ENCODE measurements at places on chromosomes 13 and 19.

DNA sequence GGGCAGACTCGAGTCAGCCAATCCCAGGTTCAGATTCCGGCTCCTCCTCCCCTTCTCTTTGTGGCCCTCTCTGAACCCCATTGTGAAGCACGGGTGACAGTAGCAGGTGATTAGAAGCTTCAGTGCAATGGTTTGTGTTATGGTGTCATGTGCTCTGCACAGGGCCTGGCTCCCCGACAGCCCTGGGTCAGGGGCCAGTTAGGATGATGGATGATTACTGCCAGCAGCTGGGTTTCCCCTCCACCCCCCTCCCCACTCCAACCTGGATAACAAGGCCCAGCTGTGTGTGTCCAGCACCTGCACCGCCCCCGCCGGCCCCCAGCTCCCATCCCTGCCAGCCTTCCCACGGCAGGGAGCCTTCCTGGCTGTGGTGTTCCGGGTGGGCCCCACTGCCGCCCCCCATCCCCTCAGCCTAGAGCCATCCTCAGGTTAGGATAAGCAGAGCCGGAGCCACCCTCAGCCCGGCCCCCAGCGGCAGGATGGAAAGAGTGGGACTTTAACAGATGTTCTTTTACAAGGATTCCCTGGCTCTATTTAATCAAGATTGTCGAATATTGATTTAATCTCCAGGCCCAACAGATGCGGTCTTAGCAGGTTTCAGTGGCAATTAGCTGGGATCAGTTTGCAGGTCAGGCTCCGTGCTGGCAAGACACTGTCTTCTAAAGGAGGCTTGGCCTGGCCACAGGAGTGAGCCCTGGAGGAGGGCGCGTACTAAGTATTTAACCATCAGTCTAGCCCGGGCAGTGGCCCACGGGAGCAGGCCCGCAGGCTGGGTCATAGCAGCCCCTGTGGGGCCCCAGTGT, 156.2 kb downstream of the SIPA1L3 start:
- DNase-seq, result no peak

DNA sequence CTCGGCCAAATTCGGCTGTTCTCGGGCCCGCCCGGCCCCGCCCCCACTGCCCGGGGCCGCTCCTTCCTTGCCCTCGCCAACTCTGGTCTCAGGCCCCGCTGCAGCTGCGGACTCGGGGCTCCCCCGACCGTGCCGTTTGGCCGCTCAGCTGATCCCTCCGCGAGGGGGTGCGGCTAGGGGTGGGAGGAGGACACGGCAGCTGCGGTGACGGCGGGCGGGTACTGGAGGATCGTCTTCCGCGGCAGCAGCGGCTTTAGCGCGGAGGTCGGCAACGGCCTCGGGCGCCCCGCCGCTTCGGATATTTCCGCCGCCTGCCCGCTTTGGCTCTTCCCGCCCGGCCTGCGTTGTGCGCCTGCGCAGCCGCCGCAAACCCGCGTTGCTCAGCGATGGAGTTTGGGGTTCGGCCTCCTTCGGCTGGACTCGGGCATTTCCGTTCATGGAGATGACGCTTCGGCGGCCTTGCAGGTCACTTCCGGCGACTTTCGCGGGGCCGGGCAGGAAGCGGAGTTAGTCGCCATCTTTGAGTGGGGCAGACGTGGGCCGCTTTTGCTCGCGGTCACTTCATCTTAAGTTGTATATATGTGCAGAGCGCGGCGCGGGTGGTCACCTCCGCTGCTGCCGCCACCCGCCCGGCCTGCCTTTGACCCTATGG, 338 bp upstream of the UBE2M start:
- DNase-seq, result peak; percentile 94

- no peak for DNase-seq
Observed at GRCh38 chr13:103178986-103179943, 113.0 kb upstream of the SLC10A2 start.

- no peak for DNase-seq
Observed at GRCh38 chr19:1860042-1860775, 3.2 kb downstream of the KLF16 start.

GRCh38 chr19:40672038-40672437, 18.4 kb downstream of the NUMBL start:
- DNase-seq, result no peak

DNA sequence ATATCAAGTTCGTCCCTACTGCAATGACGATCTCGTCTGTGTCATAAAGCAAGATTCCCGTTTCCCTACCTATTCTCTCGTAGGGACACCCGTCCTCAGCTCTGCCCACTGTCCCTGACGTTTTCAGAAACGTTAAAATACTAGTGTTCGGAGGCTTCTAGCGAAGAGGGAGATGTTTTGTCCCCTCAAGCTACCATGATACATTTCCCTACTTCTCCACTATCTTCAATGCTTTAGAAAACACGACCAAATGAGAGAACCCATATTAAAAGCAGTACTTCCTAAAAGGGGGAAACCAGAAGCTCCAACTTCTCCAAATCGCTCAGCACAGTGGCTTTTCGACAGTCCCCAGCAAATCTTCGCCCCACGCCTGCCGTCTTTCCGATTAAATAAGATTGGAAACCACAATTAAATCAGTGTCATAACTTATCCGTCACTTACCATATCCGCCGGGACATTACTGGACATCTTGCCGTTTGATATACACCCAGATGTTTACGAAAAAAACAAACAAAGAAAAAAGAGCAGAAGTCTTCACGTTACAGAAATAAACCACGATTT, 1.3 kb downstream of the UBL3 start:
- no peak for DNase-seq

DNA sequence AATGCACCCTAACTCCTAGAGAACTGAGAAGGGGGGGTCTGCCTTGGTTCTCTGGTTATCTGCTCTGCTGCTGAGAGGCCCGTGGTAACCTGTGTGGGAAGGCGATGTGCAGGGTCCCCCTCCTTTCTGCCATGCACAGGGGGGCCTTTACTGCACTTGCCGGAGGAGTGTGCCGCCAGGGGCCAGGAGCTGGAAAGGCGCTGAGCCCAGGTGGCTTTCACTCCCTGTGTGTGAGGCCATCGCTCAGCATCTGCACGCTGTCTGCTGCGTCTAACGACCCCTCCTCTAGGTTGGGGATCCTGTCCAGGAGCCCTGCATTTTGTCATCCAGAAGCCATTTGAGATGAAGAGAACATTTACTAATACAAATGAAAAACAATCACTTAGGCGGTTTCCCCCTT, 37.0 kb upstream of the TEX29 start:
- DNase-seq, result no peak

- DNase-seq, result no peak
Observed at GRCh38 chr13:70042193-70042592, 65.4 kb upstream of the ATXN8OS start.

- no peak for DNase-seq
Observed at GRCh38 chr19:49415102-49415809, 8.0 kb downstream of the PTH2 start.

DNA sequence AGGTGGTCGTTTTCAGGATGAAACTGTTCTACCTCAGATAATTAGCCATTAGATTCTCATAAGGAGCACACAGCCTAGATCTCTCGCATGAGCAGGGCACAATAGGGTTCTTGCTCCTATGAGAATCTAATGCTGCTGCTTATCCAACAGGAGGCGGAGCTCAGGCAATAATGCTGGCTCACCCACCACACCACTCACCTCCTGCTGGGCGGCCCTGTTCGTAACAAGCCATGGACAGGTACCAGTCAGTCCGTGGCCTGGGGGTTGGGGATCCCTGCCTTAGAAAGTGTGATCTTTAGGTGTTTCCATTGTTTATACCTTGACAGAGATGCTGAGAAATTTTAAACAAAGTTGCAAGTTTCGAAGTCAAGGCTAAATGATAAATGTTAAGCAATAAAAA, 344.6 kb upstream of the HTR2A start:
- no peak for DNase-seq

GRCh38 chr13:108959234-108959633, 329.8 kb downstream of the MYO16 start:
- DNase-seq, result no peak

DNA sequence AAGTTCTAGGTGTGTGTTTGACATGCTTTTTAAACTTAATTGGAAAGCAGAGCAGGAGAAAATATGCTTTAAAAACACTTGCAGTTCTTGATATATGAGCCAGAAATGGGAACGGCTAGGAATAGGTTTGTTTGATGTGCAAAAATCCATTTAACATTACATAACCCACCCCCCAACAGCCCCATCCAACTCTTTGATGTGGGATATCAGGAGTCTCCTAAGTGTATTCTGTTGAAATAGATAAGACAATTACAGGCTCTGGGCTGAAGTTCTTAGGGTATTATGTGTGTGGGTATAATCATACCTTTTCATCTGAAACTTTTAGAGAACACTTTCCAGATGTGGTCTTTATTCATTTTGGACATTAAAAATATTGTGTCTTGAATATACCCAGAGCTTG, 240.4 kb upstream of the CSNK1A1L start:
- no peak for DNase-seq

GRCh38 chr19:547836-548720, 4.2 kb downstream of the GZMM start:
- no peak for DNase-seq

DNA sequence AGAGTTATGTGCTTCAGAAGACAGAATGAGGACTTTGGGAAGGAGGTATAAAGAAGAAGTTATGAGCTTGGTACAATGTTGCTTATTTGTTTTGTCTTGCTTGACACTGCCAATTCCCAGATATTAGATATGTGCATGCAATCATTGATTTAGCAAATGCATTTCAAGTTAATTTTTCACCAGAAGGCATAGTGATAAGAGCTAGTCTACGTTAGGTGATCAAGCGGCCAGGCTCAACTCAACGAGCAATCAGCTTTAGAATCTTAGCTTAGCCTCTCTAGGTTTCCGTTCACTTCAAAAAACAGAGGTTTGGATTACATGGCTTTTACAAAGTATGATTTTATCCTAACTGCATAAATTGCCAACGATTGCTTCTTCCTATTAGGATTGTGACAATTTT, 81.6 kb upstream of the POSTN start:
- DNase-seq, result no peak

GRCh38 chr13:111359237-111359915, 38.9 kb downstream of the TEX29 start:
- no peak for DNase-seq

DNA sequence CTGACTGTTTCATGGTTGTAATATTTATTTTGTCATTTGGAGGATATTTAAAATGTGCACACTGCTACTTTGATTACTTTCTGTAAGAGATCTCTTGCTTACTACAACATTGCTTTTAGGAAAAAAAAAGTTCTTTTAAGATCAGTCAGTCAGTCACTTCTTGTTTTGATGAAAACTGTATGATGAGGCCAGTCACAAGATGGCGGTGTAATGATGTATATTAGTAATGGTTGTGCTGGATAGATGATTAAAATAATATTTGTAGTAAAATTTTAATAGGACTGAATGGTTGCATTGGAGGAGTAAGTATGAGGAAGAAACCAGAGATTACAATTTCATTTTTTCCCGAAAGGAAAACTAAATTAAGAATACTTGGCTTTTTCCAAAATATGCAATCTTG, 2411.1 kb downstream of the PCDH9 start:
- DNase-seq, result no peak

Measured in kidney epithelial cell (primary cell).